ENCODE measurements at places on chromosomes 7 and 10. TPM values are rescaled to one million over a fixed set of nuclear protein-coding genes. Genes with fewer than 3 reads are reported as not detected.

Gene KCNH2
- 0.56 TPM for total RNA-seq

Gene FAM131B
- 3.4 TPM for total RNA-seq

Gene DLX5
- total RNA-seq = not detected

Gene TAS2R41
- not detected for total RNA-seq

Gene EEF1AKMT2
- total RNA-seq = 22.8 TPM

Gene KNDC1
- total RNA-seq = 0.56 TPM

Gene IDI2
- total RNA-seq = not detected

Gene PRKCQ
- total RNA-seq = under 0.01 TPM

Gene DPP6
- not detected for total RNA-seq

Gene SMKR1
- total RNA-seq = not detected

Gene SORBS1
- 0.18 TPM for total RNA-seq

Gene POMZP3
- total RNA-seq = 1.1 TPM

Gene ARMC3
- total RNA-seq = not detected

Gene GPR146
- 0.83 TPM for total RNA-seq

Gene H2BK1
- total RNA-seq = not detected

Gene GBX1
- not detected for total RNA-seq

Gene GNAT3
- not detected for total RNA-seq

Gene STMP1
- 6.1 TPM for total RNA-seq

Gene VKORC1L1
- 19.4 TPM for total RNA-seq

Gene LIPN
- total RNA-seq = not detected

Gene CNPY1
- total RNA-seq = not detected

Gene EPO
- total RNA-seq = not detected

Gene COMMD3
- total RNA-seq = 44.8 TPM

Gene CCDC3
- 0.36 TPM for total RNA-seq

Gene CD36
- 0.54 TPM for total RNA-seq

Gene WNT16
- total RNA-seq = 1.7 TPM

Gene BLVRA
- total RNA-seq = 32.3 TPM

Gene NANOS1
- total RNA-seq = under 0.01 TPM

Gene TIMM23
- total RNA-seq = 117 TPM

Gene NXPH1
- not detected for total RNA-seq

Gene PYROXD2
- 6.5 TPM for total RNA-seq

Gene DYNC1I1
- total RNA-seq = not detected

Gene RSPH10B2
- total RNA-seq = not detected

Gene PALD1
- total RNA-seq = under 0.01 TPM

Gene CHAT
- total RNA-seq = not detected

Gene FXYD4
- not detected for total RNA-seq

Gene SFRP4
- total RNA-seq = not detected

Gene ANKRD61
- total RNA-seq = under 0.01 TPM

Gene AGMO
- not detected for total RNA-seq

Gene SUGCT
- total RNA-seq = 7.5 TPM

Gene CNTNAP2
- not detected for total RNA-seq

Gene ANLN
- 209 TPM for total RNA-seq

Gene NRCAM
- 0.83 TPM for total RNA-seq

Gene NPFFR1
- total RNA-seq = not detected

Gene MUC12
- not detected for total RNA-seq

Gene LBX1
- not detected for total RNA-seq

Gene ZNF804B
- not detected for total RNA-seq

Gene CFAP70
- total RNA-seq = 0.18 TPM

Gene SPAM1
- not detected for total RNA-seq

Data from IMR-90 (cell line).